ENCODE measurements at places on chromosomes 6 and 20. TPM values are rescaled to one million over a fixed set of nuclear protein-coding genes. Genes with fewer than 3 reads are reported as not detected.

Gene LPA
- total RNA-seq = 0.07 TPM

Gene FUCA2
- 52.4 TPM for total RNA-seq

Gene KHDC3L
- total RNA-seq = not detected

Gene TBC1D32
- total RNA-seq = 0.80 TPM

Gene XKR7
- 0.02 TPM for total RNA-seq

Gene TMC2
- not detected for total RNA-seq

Gene FERMT1
- 15.8 TPM for total RNA-seq

Gene ZSCAN16
- 4.4 TPM for total RNA-seq

Gene RSPH4A
- total RNA-seq = 0.15 TPM

Gene TBX18
- 14.9 TPM for total RNA-seq

Gene HSPA1A
- 170 TPM for total RNA-seq

Gene CAGE1
- total RNA-seq = not detected

Gene MYLK2
- 0.27 TPM for total RNA-seq
